Stimulated activated CD4-positive, alpha-beta T cell treated with anti-CD3 and anti-CD28 coated beads, Interleukin-2, amount 100 ng/mL, for 48 hours (primary cell): ENCODE measurements at places on chromosomes 5 and 9.

DNA sequence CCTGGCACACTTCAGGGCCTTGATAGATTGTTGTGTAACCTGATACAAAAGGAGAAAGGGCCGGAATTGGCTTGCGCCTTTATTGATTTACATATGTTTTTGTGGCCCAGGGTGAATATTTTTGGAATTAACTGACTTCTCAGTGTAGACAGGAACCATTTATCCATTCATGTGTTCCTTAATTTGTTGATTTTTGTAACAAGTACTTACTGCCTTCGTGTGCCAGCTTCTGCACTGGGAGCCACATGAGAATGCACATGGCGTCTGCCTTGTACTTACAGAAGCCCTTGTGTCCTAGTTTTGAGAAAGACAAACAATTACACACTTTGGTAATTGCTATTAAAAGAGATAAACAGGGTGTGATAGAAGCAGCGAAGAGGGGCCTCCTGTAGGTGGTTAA lies 26.4 kb downstream of the EHMT1 start:
- DNase-seq: no peak

- DNase-seq: no peak
These were observed 383.8 kb upstream of the TUSC1 start for GRCh38 chr9:26061948-26062575.

DNA sequence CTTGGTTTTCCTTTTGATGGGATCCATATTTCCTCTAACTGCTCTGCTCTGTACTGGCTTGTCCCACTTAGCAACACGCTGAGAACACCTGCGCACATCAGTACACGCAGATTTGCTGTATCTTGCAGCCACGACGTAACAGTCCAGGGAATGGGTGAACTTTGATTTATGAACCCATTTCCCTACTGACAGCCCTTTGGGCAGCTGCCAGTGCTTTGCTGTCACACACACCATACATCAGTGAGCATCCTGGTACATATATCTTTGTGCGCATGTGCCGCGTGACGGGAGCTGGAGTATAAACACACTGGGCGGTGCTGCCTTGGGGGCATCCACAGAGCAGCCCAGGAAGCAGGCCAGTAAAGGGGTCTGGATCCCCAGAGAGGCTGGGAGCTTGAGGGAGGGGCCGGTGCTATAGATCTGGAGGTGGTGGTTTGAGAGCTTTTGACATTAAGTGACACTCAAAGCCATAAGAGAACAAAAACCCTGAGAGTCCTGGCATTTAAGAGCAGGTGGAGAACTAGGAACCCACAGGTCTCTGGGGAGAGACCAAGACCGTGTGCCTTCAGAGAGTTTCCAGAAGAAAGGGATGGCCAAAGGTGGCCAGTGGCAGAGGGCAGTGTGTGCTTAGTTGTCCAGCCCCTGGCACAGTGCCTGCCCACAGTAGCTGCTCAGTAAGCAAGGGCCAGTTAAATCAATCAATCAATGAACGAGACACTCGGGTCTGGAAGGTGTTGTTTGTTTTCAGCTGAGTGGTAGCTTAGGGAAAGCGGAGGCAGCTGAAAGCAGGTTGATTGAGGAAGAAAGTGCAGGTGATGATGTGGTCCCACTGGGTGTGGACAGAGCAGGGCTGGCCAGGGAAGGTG lies 53.7 kb downstream of the LMX1B start:
- DNase-seq: no peak

DNA sequence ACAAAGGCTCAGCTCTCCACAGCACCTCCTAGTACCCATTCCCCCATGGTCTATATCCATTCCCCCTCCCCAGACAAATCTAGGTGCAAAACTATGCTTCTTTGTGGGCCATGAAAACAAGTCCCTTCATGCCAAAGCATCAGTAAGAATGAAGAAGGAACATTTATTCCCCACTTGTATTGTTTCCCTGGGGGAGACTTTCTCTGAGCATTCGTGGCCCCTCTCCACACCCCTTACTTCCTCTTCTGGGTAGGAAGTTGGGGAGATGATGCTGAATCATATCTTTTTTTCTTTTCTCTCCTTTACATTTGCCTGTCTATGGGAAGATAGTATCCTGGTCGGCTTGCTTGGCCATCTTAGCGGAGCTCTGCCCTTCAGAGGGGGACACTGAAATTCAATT lies 246.8 kb downstream of the NSG2 start:
- no peak for DNase-seq

GRCh38 chr9:130990978-130991777 lies 17.8 kb upstream of the LAMC3 start:
- no peak for DNase-seq

DNA sequence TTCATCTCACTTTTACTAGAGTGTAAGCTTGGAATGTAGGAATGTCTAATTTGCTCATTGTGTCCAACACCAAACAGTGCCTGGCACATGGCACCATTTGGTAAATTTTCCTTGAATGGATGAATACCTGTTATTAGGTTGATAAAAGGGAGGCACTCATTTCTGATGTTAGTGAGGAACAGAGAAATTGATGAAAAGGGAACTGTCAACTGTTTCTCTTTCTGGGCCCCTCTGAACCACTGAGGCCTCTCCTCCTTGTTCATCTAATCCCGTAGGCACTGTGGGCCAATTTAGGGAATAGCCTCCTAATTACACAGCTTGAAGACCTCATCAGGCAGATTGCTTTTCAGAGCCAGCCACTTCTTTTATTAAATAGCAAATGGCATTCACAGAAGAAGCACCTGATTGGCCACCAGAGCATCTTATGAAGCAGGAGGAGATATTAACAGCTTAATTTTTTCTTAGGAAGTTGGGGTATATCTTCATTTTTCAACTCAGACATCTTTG lies 22.6 kb downstream of the MRRF start:
- no peak for DNase-seq

GRCh38 chr5:998246-999031 lies 10.2 kb upstream of the NKD2 start:
- no peak for DNase-seq

DNA sequence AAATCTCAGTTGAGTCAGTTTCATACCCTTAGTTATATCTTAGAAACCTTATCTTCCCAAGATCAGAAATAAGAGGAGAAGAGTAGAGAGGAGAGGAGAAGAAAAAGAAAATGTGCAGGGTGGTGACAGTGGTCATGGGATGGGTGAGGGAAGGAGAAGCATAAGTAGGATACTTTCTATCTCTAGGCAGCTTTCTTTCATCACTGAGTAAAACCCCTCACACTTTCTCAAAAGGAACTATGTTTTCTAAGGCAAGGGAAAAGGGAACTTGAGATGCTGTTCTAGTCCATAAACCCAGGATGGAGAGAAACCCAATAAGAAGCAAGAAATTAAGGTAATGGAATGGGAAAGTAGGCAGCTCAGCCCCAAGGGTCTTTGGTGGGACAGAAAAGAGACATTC lies 225.3 kb downstream of the MCTP1 start:
- DNase-seq: no peak

GRCh38 chr5:78008356-78008967 lies 232.3 kb upstream of the TBCA start:
- DNase-seq: no peak

DNA sequence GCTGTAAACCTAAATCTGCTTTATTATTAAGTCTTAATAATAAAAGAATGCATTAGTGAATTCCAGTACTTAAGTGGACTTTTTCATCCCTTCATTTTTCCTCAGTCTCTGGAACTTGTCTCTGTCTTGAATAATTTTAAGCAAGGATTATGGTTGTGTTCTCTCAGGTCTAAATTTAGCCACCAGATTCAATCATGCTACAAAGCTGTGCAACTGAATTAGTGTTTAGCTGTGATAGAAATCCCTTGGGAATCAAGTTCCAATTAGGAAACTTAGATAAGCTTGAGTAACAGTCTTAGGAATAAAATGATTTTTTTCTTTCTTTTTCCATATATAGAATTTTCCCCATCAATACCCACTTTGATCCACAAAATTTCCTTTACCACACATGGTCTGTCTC lies 104.3 kb downstream of the PLPPR1 start:
- no peak for DNase-seq

GRCh38 chr5:59037941-59038797 lies 455.3 kb downstream of the RAB3C start:
- DNase-seq: no peak

- no peak for DNase-seq
These were observed 22.1 kb downstream of the FAM170A start for GRCh38 chr5:119651486-119651885.

GRCh38 chr5:52466749-52467520 lies 320.8 kb upstream of the ITGA1 start:
- DNase-seq: no peak

GRCh38 chr5:122608222-122608621 lies 166.7 kb upstream of the SNX2 start:
- DNase-seq: no peak

- no peak for DNase-seq
These were observed 521.3 kb upstream of the TRPC7 start for GRCh38 chr5:136886608-136887007.

- DNase-seq: no peak
These were observed 270.2 kb upstream of the KLF4 start for GRCh38 chr9:107759823-107760166.

- no peak for DNase-seq
These were observed 74.3 kb downstream of the MUSK start for GRCh38 chr9:110742741-110743371.

DNA sequence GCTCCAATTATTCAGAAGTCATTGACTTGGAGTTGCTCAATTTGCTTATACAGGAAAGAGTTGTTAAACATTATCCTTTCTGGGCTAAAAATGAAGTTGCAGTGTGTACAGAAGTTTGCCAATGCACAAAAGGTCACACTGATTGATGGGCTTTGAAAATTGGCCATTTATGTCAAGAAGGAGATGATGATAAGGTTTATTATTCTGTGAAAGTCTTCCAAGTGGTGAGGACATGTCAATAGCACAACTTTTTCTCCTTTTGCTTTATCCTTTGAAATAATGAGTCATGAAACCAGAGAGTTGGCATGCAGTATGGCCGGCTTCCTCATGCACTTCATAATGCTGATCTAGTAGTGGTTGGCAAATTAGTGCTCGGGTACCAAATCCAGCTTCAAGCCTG lies 848.5 kb upstream of the WWC1 start:
- DNase-seq: no peak

DNA sequence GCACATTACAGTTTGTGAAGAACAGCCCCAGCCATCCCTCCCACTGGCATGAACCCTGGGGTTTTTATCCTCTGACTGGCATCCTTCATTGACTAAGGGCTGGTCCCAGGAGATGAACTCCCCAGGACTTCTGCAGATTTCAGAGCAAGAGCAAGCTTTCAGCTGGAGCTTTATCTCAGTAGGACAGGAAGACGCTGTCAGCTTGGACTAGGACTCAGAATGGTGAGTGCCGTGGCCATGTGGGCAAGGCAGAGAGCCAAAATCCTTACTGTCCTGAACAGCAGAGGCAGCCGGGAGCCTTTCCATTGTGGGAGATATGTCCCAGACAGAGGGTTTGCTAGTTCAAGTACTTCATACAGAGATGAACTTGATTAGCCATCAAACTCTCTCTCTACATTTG lies 3.2 kb upstream of the ACOT12 start:
- DNase-seq: no peak

- DNase-seq: no peak
These were observed 980.1 kb upstream of the WWC1 start for GRCh38 chr5:167311340-167311739.

DNA sequence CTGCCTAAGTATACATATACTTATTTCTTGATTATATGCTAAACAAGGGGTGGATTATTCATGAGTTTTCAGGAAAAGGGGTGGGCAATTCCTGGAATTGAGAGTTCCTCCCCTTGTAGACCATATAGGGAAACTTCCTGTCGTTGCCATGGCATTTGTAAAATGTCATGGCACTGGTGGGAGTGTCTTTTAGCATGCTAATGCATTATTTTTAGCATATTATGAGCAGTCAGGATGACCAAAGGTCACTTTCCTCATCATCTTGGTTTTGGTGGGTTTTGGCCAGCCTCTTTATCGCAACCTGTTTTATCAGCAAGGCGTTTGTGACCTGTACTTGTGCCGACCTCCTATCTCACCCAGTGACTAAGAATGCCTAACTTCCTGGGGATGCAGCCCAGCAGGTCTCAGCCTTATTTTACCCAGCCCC lies 80.9 kb downstream of the ALDH7A1 start:
- DNase-seq: no peak

DNA sequence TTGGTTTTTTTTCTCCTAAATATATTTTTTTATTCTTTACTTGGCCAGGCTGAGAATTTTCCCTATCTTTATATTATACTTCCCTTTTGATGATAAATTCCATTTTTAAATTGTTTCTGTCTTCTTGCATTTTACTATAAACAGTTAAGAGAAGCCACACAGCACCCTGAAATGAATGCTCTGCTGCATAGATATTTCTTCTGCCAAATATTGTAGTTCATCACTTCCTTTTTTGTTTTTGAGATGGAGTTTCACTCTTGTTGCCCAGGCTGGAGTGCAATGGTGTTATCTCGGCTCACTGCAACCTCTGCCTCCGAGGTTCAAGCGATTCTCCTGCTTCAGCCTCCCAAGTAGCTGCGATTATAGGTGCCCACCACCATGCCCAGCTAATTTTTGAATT lies 8.5 kb upstream of the INIP start:
- DNase-seq: no peak

- DNase-seq: no peak
These were observed 49.5 kb downstream of the CAMSAP1 start for GRCh38 chr9:135857843-135858242.

DNA sequence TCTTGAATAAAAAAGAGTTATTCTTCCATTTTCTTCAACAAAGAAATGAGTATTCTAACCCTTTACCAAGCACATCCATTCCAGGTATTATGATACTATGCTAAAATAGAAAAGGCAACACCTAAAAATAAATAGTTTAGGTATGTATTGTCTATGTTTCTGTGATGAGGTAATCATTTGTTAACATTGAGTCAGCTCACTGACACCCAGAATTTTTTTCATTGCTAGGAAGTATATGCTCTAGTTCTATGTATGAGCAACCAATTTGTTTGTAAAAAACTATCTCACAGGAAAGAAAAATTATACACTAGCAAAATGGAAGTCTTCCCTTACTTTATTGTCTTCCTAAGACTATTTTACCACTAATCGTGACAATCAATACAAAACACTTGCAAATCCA lies 615.6 kb upstream of the GRIN3A start:
- DNase-seq: no peak

GRCh38 chr9:109816490-109816889 lies 36.5 kb downstream of the PALM2AKAP2 start:
- DNase-seq: no peak

DNA sequence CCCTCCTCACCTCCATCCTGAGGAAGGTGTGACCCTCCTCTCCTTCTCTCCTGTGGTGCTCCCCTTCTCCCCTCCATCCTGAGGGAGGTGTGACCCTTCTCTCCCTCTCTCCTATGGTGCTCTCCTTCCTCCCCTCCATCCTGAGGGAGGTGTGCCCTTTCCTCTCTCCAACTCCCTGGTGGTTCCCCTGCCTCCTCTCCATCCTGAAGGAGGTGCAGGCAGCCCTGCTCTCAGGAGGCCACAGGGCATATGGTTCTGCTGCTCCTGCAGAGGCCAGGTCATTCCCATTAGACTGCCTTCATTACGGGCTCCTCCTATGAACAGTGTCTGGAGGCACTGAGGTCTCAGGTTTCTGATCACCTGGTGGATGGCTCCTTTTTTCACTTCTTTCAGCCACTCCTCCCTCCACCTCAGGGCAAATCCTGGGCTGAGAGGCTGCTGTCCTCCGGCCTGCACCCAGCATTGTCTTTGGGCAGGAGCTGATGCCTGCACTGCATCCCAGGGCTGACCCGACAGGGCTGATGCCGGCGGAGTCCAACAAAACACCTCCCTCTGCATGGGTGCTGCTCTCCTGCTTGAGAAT lies 197.1 kb downstream of the MED10 start:
- no peak for DNase-seq
